ENCODE measurements at places on chromosomes 2 and 18.

DNA sequence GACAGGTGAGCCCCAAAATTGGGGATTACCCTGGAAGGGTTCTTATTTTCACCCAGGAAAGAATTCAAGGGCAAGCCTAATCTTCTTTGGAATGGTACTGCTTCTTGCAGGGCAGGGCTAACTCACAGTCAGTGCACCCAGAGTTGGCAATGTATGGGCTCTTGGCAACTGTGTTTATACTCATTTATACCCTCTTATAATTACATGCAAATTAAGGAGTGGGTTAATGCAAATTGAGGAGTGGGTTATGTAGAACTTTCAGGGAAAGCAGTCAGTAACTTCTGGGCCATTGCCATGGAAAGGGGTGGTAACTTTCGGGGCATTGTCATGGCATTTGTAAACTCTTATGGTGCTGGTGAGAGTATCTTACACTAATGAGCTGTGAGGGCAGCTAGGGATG, 59.2 kb downstream of the SERPINB8 start:
- DNase-seq, result no peak

DNA sequence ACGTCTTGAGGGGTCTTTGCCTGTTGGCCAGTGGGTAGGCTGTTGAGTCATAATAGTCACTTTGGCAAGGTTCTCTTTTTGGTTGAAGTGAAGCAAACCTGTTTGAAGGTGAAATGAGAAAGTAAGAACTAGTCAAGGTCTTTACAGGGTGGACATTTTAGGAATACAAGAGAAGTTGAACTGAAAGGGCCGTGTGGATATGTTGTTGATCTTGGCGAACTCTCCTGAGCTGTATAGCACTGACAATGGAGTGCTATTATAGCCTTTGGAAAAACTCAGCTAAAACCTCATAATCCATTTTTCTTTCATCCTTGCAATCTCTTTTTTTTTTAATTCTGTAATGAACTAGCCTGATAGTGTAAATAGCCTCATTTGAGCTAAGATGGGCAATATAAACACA, 248.1 kb downstream of the MEIS1 start:
- no peak for DNase-seq

- no peak for DNase-seq
Measured at GRCh38 chr2:121360566-121361300, 75.7 kb upstream of the TFCP2L1 start.

DNA sequence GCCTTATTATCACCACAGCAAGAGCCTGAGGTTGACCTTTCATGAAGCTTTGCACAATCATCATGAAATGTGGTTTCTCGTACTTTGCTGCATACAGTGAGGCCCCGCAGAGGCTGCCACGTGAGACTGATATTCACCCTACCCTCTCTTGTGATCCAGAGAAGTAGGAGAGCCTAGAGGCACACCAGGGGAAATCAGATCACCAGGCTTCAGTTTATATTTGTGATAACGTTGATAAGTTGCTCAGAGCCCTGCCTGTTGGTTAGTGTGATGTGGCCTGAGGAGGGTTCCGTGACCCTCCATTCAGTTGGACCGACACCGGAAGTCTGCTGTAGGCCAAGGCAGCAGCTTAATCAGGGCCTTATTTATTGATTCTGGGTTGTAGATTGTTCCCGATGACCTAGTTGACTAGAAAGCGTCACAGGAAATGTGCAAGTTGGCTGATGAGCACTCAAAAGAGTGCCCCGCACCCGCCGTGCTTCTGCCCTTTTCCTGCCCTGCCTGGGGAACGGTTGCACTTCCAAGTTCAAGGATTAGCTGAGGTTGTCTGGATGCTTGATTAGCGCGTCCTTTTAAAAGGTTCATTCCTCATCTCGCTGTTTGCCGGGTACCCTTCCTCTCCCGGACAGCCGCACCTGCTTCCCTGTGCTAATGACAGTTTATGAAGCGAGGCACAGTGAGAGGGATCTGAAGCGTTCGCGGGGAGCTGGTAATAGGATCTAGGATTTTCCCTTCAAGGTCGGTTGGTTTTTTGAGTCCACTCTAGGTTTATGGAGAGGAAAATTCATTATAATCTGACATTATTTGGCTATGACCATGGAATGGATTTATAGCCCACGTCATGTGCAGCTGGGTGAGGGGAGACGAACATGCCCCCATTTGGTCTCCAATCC, 146.4 kb downstream of the SH3RF3 start:
- no peak for DNase-seq

DNA sequence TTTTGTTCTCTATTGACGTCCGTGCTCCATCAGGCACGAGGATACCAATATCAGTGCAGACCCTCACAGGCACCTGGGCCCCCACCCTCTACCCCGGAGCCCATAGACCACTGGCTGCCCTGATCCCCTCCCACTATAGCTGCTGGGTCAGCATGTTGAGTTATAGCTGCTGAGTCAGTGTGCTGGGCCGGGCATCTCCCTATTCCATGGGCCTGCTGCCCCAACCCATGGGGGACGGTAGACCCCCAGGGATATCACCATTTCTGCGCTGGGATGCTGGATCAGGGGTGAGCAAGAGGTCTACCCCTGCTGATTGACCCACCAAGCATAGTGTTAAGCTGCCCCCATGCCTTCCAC, 100.1 kb upstream of the ST3GAL5 start:
- DNase-seq, result no peak

GRCh38 chr2:108971661-108972566, 17.1 kb downstream of the EDAR start:
- DNase-seq, result no peak

DNA sequence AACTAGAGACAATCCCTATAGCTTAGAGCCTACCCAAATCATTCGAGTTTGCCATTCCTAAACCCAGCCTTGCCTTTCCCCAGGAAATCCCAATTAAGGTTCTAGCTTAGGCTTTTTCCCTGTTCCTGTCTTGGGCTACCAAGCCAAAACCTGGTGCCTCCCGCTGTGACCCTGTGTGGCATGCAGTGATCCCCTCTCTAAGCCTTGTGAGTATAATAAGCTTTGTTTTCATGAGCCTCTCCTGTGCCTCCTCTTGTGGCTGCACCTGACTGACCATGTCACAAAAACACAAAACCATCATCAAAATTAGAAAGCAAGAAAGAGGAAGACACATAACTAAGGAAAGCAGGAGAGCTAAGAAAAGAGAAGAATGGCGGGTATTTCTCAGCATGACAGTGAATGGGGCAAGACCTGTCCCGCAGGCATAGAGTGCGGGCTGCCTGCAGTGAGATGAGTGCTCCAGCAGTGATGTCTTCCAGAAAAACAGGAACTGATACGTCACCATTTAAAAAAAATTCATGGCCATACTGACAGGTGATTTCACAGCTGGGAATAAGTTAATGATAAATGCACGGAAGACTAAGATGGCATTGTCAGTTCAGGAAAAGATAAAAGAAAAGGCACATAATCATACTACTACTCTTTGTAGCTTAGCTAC, 9.2 kb upstream of the PAIP2B start:
- DNase-seq, result no peak

GRCh38 chr18:8835521-8835953, 130.2 kb downstream of the MTCL1 start:
- DNase-seq, result no peak

DNA sequence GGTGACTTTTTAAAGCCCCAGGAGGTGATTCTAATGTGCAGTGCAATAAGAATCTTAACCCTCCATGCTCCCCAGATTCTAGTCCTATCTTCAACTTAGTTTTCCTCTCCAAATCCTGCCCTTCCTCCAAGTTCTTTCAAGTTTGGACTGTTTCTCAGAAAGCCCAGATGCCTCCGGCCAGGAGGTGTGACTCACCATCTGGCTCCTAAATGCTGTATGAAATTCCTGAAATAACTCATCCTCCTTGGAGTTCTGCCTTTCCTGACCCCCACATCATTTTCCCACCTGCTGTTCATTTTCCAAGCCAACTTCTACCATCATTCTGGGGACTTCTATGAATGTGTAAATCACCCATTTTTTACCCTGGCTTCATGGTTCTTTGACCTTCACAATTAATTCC, 118.2 kb upstream of the NOL4 start:
- DNase-seq, result no peak

DNA sequence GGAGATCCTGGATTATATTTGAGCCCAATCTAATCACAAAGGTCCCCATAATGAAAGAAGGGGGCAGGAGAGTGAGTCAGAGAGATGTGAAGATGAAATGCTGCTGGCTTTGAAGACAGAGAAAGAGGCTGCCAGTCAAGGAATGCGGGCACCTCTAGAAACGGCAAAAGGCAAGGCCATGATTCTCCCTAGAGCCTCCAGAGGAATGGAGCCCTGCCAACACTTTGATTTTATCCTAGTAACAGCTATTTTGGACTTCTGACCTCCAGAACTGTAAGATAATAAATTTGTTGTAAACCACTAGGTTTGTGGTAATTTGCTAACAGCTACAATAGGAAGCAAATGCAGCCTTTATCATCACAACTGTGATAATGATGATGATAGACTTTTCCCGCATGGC, 32.9 kb downstream of the LBH start:
- no peak for DNase-seq

DNA sequence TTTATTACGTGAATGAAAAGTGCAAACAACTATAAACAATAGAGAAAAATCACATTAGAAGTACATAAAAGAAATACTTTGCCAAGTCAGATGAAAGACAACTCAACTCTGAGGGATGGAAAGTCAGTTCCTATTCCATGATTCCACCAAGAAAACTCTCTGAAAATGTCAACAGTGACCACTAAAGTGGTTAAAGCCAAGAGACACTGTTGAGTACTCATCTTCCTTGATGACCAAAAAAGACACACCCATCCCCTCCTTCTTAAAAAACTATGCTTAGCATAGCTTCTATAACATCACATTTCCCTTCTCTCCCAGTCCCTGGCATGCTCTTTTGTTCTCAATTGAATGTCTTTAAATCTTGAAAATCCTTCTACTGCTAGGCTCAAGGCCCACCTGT, 160.0 kb downstream of the TCF4 start:
- DNase-seq, result no peak

DNA sequence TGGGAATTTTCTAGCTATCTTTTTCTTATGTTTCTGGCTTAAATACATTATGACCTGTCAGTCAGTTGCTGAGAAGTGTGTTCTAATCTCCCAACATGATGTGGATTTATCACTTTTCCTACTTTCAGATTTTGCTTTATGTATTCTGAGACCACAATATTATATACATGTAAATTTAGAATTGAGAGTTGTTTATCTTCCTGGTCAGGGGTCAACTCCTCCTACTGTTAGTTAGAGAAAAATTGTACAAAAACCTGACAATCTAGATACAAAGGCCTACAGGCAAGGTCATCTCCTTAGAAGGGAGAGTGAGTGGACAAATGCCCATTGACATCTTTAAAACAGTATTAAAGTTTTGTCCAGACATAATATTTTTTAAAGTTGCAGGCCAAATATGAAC, 30.6 kb downstream of the C18orf63 start:
- DNase-seq, result no peak

- no peak for DNase-seq
Measured at GRCh38 chr2:232794981-232795380, 18.6 kb upstream of the KCNJ13 start.

GRCh38 chr2:23706613-23707078, 220.3 kb downstream of the ATAD2B start:
- no peak for DNase-seq

DNA sequence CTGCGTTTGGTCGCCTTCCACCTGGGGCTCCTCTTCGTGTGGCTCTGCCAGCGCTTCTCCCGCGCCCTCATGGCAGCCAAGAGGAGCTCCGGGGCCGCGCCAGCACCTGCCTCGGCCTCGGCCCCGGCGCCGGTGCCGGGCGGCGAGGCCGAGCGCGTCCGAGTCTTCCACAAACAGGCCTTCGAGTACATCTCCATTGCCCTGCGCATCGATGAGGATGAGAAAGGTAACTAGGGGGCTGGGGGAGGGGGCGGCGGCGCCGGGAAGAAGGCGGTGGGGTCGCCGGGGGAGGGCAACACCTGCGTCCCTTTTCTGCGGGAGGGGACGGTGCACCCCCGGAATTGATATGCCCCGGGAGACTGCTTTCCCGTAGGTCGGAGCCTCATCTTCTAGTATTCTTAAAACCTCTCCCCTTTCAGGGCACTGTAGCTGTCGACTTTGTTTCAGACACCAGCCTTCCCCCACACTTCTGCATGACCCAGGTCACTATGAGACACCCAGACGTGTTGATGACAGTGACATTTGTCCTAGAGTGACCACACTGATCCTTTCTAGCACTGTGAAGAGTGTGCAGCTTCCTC, 755 bp downstream of the SPAST start:
- no peak for DNase-seq

DNA sequence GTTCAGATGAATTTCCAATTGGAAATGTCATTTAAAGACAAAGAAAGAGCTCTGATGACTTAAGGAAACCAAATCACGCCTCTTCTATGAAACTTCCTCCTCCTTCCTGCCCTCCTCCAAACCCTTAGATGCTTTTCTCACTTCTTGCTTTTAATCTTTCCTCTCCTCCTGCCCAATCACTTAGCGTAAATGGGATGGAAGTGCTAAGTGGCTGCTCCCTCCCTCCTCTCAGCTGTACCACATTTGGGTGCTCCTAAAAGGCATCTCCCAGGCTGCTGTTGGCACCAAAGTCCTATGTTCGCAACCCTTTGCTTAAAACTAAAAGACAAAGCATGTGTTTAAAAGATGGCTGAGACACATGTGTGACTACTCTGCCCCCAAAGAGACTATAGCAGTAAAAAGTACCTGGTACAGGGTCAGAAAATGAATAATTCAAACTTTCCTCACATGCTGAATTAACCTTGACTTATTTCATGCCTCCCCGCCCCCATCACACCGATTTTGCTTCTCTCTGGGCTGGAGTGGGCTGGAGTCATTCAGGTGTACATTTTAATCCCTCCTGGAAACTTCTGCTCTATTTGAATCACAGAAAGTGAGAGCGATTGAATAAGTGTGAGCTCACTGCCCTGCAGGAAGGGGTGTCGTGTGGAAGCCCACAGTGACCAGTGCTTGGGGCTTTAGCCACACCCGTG, 59.2 kb upstream of the KLF7 start:
- DNase-seq, result peak; percentile 41

- DNase-seq, result peak; percentile 14
Measured at GRCh38 chr2:223601932-223602666, at the start of gene SCG2. Gene SCG2, minus strand, starts transcription at chr2:223602361. Its CDS starts 3,079 bp downstream, at chr2:223599282.

GRCh38 chr2:20190876-20191713, 33.8 kb downstream of the SDC1 start:
- DNase-seq, result no peak

DNA sequence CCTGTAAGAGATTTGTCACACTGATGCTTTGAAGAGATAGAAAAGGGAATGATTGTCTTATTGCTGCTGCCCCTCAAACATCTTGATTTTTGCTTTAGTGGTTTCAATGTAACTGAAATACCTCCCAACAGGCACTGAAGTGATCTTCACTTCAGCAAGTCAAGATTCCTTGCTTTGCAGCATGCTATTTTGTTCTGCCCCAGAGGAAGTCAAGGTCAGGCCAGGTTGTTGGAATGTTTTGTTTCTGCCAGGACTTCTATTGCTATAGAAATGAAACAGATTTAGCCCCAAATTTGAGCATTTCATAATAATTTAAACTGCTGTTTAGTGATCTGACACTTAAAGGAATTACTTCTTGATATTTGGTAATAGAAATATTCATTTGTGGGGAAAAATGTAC, 277.6 kb downstream of the ZNF804A start:
- DNase-seq, result no peak

- DNase-seq, result no peak
Measured at GRCh38 chr2:45886171-45886663, 234.7 kb downstream of the PRKCE start.

GRCh38 chr2:25341753-25342371, at the start of gene DNMT3A:
Gene DNMT3A, minus strand, starts transcription at chr2:25341925. Its CDS starts 27,941 bp downstream, at chr2:25313984.
- DNase-seq, result peak; percentile 69

- DNase-seq, result no peak
Measured at GRCh38 chr2:213419980-213420379, 135.7 kb downstream of the SPAG16 start.

- DNase-seq, result peak; percentile 24
Measured at GRCh38 chr2:238286987-238287736, 1.2 kb downstream of the PER2 start.
